ENCODE measurements at places on chromosomes 7 and 10.

DNA sequence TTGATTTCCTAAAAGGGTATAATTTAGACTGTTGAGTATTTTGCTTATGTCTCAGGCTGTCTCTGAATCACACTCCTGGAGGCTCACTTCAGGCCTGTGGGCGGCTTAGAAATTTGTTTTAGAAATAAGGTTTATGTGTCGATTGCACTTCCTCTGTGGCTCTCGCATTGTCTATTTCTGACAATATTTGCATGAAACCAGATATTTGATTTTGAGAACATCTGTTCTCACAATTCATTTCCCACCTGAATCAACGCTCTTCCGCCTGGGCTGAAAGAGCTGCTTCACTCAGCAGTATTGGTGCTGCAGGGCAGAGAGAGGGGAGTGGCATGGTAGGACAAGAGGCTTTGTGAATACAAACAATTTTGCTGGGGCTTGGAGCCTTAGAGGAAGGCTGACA lies 262.0 kb downstream of the ADRA2A start:
- DNase-seq, result no peak

DNA sequence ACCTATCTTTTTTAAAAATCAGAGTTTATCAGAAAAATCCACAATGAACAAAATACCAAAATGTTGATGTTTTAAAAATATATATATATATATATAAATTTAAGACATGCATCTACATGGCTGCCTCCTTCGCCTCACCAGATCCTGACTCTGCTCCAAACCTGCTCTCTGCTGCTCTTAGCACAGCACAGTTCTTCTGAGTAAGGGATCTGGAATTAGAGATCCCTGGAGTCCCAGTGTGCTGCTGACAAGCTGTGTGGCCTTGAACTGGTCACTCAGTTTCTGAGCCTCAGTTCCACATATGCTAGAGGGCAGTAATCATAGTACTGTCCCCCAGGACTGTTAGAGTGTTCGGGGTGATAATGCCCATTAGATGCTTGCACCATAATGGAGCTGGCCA lies 53.1 kb upstream of the AQP1 start:
- DNase-seq, result no peak

- DNase-seq, result peak; percentile 67
These were observed at the start of gene PFKP for GRCh38 chr10:3067118-3067858. PFKP (plus strand) TSS chr10:3067548; CDS start chr10:3067596, 48 bp downstream.

GRCh38 chr7:134850066-134850465 lies 70.6 kb downstream of the CALD1 start:
- DNase-seq, result no peak

DNA sequence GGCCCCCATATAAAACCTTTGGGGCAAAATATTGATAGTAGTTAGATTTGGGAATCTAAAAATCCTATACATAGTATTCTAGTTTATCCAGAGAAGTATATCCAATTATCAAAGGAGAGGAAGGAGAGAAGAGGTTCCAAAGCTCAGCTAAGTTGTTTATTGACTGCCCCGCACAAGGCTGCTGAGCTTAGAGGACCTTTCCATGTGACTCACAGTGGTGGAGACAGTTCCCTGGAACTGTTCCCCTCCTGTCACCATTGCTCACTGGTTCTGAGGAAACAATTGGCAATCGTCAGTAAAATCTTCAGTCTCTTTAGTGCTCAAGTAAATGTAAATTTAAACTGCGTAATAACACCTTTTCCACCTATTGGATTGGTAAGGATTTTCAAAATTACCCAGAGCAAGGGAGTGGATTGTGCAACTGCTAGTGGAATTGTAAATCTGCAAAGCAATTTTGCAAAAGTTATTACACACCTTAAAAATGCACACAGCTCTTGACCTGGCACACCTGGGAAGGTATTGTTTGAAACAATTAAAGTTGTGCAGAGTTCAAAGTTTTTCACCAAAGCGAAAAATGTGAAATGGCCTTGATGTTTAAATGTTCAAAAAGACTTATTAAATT lies 63.1 kb downstream of the EEPD1 start:
- DNase-seq, result no peak

DNA sequence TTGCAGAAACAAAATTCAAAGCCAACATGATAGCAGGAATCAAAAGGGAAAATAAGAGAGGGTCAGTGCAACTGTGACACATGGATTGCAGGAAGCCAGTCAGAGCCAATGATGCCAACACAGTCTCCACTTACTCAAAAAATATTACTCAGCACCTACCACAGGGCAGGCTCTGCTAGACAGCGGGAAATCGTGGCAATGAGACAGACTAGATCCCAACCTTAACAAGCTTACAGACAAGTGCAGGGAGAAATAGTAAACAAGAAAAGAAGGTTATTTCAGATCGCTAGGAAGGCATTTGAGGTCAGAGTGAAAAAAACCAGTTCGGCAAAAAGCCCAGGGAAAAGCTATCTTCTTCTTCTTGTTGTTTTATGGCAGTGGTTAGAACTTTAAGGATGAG lies 45.2 kb upstream of the NPFFR1 start:
- DNase-seq, result no peak
